ENCODE measurements at places on chromosomes 5 and 9. TPM values are rescaled to one million over a fixed set of nuclear protein-coding genes. Genes with fewer than 3 reads are reported as not detected.

DNA sequence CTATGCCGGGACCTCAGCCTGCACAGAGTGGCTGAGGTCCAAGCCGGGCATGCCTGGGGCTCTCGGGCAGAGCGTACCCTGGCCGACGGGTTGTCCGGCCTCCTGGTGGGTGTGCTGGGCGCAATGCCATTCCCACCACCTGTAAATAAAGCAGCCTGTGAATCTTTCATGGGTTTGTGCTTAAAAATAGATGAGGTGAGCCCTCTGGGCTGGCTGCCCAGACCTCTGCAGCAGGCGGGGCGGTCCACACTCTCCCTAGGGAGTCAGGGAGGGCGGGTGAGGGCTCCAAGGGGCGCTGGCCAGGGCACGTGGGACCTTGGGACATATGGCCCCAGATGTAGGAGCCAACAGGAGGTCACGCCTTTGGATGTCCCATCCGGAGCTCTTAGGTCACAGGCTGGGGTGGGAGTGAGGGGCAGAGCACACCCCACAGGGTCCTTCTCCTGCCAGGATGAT is 3.6 kb upstream of the AGPAT2 start:
- peak; percentile 66 for DNase-seq

DNA sequence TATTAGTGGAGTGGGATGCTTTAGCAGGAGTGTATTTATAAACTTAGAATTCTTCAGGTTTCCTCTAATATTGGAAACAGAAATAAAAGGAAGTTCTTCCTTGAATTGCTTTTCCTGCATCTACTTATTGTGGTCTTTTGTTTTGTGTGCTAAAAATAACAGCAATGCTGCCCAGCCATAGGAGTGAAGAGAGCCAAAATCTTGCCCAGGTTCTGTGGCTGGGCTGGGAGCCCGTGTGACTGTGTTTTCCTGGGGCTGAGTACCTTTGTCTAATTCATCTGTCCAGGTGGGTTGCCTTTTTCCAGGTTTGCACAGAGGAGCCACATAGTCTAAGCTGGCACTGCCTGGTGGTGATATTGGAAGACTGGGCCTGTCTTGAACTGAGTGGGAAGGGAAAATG is 179.7 kb upstream of the ADAMTSL1 start:
- DNase-seq: no peak

GRCh38 chr9:130820135-130820738 is 14.8 kb upstream of the ABL1 start:
- DNase-seq: no peak

- DNase-seq: no peak
Observed at GRCh38 chr5:77972469-77973252, 196.5 kb upstream of the TBCA start.

DNA sequence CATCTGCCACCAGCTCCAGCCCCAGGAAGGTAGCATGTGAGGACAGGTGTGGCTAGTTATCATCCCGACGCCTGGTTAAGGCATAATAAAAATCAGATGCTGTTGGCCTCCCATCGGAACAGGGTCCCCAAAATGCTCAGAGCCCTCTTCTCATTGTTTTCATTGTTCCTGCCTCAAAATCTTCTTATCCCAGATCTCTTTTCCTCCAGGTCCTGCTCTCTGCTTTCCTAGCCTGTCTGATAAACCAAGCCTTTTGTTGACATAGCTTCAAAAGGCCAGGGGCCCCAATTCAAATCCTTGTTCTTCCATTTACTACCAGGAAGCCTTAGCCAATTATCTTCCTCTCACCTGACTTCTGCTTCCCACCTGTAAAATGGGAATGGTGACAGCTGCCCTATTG is 130.1 kb upstream of the ADRA1B start:
- DNase-seq: no peak

DNA sequence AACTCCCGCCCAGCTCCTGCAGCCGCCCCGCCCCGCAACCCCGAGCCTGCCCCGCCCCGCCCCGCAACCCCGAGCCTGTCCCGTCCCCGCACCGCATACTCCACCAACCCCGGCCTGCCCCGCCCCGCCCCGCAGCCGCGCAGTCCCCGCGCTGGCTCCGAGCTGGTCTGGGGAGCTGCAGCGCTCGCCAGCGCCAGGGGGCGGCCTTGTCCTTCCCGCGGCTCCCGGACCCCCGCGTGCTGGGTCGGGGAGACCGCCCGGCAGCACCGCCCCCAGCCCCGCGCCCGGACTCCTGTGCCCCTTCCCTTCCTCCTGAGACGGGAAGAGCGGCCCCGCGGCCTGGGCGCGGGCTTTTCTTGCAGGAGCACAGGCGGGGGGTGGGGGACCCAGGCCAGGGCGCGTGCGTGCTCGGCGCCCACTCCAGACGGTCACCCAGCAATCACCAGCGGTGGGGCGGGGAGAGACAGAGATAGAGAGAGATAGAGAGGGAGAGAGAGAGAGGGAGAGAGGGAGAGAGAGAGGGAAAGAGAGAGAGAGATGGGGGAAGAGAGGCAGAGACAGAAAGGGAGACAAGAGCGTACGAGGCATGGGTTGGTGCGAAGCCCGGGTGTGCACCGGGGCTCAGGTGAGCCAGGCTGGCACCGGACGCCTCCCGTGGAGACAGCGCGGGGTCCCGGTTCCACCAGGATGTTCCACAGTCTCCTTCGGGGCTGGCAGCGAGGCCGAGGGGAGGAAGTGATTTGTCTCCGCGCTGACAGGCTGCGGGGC is 14.7 kb upstream of the TMEM250 start:
- peak; percentile 57 for DNase-seq

DNA sequence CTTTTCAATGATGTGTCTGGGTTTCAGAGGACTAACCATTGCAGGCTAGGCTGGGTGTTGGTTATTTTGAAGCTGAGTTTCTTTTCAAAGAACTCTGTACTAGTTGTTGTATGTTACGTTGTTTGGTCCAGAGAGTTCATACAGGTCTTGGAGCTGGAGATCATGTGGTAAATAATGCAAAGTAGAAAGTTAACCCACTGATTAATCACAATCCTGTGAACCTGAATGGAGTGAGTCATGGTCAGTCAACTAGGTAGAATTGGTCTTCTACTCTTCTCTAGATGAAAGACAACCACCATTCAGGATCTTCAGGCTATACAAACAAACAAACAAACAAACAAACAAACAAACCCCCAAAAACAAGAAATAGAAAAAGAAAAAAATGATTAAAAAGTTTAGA is 388.9 kb upstream of the ACTBL2 start:
- DNase-seq: no peak

GRCh38 chr9:27565696-27566095 is 7.6 kb downstream of the C9orf72 start:
- no peak for DNase-seq

DNA sequence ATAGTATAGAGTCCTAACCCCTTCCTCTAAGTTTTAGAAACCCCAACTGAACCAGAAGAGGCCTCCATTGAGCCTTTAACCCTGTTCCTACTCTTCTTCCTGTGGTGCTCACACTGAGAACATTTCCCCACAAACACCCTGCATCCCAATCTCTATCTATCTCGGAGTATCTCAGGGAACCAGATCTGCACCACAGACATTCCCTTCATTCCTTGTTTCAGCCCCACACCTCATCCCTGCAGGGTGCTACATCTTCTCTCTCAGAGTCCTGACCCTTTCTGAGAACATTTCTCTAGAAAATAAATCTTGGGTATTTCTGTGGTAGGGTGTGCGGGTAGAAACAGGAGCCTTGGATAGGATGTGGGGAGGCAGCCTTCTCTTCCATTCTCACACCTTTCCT is 507.8 kb downstream of the PDE4D start:
- no peak for DNase-seq

DNA sequence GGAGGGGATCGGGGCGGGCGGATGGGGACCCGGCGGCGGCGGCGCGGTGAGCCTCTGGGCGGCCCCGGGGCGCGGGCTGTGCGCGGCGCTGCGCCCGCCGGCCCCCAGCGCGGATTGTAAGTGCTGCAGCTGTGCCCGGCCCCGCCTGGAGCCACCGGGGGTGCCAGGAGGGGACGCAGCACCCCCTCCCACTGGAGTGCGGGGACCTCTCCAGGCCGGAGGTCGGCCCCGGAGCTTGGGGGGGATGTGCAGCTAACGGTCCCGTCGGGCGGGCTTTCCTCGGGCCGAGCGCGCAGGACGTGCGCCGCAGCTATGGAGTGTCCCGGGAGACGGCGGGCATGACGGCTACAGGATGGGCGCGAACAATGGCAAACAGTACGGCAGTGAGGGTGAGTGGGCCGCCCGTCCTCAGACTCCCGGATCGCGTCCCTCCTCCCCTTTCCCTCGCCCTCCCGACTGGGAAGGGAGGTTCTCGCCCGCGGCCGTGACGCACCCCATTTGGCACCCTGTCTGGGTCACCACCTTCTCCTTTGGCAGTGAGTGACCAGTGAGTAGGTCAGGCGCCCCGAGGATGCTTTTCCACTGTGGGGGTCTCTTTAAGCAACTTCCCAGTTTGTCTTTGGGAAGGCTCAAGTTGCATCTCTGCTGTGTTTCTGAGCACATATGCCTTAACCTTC is 483 bp downstream of the FBXL7 start:
- peak; percentile 78 for DNase-seq

GRCh38 chr9:89619424-89620138 is 14.8 kb downstream of the GADD45G start:
- no peak for DNase-seq

DNA sequence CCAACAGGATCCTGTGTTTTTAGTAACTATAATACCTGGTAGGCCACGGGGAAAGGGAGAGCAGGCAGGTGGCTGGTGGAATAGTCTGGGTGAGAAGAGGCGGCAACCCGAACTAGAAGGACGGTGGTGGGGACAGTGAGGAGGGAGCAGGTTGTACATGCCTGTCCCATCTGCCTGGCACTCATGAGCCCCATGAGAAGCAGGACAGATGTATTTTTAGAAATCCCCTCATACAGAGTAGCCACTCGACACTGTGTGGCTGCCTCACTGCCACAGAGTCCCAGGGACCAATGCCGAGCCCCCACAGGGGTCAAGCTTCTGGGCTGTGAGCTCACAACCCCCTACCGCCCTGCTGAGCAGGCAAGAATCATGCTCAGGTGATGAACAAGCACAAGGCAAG is 136.6 kb downstream of the SEC61B start:
- DNase-seq: peak; percentile 86

Gene ZNF462
- polyA plus RNA-seq: 2.0 TPM

GRCh38 chr5:159184858-159185381 is 24.4 kb downstream of the RNF145 start:
- DNase-seq: no peak

DNA sequence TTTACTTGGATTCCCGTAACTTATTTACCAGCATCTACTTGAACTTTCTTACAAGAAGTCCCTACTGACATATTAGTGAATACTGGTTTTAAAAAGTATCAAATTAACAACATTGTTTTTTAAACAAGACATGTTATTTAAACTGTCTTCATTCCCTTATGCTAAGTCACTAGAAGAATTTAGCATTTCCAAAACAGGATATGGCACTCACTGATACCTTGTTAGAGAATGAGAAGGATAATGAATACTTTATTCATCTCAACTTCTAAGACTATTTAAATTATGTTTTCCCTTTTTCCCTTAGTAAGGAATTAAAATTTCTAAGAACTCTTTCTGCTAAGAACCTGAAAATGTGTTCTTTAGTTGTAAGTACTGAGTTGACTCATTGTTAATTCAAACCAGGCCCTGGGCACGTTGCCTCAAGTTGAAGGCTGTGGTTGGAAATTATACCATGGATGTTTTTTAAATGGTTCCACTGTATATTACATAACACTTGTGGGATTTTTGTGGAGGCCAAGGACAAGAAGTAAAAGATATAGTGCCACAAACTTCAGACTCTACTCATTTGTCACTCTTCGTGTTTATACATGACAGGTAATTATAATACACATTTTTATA is 219.0 kb upstream of the EDIL3 start:
- peak; percentile 30 for DNase-seq

Gene PTGES
- polyA plus RNA-seq: 0.32 TPM

DNA sequence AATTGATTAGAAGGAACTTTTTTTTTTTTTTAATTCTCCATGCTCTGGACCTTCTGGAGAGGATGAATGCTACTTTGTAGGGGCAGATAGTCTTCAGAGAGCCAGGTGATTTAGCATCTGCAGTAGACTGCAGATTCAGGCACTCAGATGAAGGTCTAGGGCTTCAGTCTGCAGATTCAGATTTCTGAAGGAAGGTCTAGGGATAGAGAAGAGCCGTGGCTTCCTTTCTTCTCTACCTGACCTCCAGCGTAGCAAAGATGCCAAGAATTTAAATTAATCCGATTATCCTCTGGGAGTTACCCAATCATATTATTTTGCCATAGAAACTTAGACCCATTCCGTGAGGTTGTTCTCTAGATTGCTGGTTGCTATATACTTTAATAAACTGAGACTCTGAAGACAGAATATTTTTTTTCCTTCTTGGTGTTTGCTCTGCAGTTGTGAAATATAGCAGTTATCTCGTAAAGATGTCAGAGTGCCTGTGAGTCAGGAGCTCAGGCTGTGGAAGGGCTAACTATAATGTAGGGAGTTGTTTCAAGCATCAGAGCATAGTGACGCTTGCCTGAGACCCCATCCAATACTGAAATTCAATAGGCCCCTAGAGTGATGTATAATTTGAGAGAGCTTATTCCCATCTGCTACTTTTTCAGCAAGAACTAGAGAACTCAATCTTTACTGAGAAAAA is 132.7 kb upstream of the SLC12A2 start:
- DNase-seq: no peak

DNA sequence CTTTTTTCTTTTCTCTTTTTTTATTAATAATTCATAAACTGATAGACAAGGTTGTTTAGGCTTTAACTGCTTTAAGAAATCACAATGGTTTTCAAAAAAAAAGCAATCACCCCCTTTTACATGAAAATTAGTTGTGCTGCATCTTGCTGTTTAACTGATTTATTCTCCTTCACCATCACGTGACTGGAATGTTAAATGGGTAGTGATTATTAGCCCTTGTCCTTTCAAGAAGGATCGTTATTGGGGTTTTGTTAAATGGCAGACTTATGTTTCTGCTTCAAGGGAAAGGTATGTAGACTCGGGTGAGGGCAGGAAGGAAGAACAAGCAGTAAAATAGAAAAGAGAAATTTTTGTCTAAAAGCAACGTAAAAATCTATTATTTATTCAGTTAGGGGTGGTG is 175.6 kb upstream of the TLE4 start:
- no peak for DNase-seq

GRCh38 chr5:45672271-45672670 is 23.9 kb downstream of the HCN1 start:
- no peak for DNase-seq

GRCh38 chr5:149794487-149794971 is 64.4 kb downstream of the PPARGC1B start:
- no peak for DNase-seq

DNA sequence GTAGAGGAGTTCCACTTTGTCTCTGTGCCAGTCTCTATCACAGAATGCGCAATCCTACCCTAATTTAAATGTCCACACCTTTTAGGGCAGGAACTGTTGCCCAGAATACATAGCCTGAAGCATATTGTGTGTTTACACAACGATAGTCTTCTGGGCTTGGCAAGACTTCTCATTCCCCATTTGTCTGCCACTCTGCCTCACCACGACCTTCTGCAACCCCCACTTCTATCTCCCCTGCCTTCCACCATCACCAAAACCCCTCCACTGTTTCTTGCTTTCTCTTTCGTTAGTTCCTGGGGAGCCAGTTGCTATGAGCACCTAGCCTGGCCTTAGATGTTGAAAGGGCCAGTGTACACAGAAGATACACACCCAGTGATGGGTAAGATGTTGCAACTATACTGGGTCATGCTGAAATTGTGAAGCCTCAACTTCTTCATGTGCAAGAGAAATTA is 883 bp upstream of the RNF145 start:
- DNase-seq: no peak

Gene AGXT2
- polyA plus RNA-seq: not detected

Gene OR5C1
- not detected for polyA plus RNA-seq

Gene SPATA31C1
- not detected for polyA plus RNA-seq
